ENCODE measurements at places on chromosomes 3 and 15.

DNA sequence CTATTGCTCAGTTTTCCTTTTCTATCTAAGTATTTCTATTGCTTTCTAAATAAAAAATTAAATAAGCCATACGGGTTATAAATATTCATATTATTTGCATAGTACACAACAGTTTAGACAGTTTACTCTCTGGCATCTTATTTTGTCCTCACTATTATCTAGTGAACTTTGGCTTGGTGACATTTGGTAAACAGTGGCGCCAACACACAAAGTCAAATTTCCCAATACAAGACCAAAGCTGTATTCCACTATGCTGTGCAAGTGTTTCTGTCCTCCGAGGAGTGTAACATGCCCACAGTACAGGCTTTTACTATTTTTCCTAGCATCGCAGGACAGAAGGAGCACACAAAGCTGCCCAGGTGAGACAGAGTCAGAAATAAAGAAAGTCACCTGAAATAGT, 61.7 kb upstream of the TP63 start:
- no peak for DNase-seq

DNA sequence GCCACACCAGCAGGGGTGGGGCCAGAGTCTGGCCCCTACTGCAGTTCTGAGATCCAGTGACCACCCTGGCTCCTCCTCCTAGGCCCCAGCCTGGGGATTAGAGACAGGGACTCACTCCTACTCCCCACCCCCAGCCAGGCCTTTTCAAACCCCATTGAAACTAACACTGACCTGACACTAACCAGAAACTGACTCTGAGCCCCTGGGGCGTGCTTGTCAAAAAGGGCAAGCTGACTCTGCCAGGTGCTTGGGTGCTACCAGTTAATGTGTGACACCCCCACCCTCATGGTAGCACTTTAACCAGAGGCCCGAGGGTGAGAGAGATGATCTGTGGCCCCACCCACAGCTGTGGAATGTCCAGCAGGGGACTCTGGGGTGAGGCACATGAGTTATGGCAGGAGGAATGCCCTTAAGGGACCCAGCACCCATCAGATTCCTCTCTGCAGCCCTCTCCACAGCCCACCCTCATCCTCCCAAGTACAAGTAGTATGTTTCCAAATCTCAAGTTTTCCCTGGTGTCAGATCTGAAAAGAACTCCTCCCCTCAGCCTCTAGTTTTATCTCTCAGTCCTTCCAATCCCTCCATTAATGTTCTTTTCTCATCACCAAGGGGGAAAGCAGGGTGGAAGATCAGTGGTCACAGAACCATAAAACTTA, 1.4 kb downstream of the PTH1R start:
- no peak for DNase-seq

DNA sequence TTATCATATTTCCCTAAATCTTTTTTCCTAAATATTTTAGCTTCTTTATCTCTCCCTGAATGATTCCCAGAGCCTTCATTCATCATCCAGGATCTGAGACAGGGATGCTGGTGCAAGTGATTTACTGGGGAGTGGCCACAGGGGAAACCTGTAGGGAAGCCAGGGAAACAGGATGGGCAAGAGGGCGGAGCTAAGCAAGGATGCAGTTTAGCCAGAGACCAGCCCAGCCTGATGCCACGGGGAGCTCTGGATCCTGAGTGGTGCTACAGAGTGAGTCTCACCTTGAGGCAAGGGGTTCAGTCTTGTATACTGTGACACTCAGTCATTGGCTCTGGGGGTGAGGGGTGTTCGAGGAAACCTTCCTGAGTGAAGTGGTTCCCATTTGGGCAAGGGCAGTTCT, 39.7 kb upstream of the LRRFIP2 start:
- no peak for DNase-seq

GRCh38 chr15:71325481-71325880, 210.2 kb downstream of the THSD4 start:
- DNase-seq = no peak

All from activated T-cell treated with anti-CD3 and anti-CD28 coated beads for 4 hours (primary cell).